ENCODE measurements at places on chromosomes 5 and 9. TPM values are rescaled to one million over a fixed set of nuclear protein-coding genes. Genes with fewer than 3 reads are reported as not detected.
A peak's percentile ranks its signal among the peaks of the same experiment; 100 is the strongest.

GRCh38 chr5:76583163-76584047, 39.8 kb downstream of the F2RL2 start:
- DNase-seq, result no peak

- DNase-seq, result no peak
Measured at GRCh38 chr9:35522187-35522586, 32.3 kb downstream of the RUSC2 start.

- no peak for DNase-seq
Measured at GRCh38 chr5:152488869-152489268, 83.8 kb upstream of the NMUR2 start.

GRCh38 chr9:106800701-106801270, 62.2 kb upstream of the ZNF462 start:
- DNase-seq, result no peak

DNA sequence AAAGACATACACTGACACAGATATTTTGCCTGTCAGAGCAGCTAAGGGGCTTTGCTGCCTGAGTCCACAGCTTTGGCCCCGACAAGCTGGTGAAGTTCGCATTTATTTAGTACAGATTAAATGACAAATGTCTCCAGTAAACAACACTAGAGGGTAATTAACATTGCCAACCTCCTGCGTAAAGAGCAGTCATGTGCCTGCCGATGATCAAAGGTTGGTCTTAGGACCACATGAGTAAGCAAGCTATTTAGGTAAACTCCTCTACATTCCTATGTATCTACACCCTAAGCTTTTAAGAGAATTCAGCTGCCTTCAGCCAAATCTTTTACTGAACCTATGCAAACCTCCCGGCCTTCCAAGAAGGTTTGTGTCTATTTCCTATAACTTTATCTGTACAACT, 73.0 kb upstream of the PJA2 start:
- DNase-seq, result no peak

GRCh38 chr9:87849144-87849758, 33.4 kb upstream of the SPATA31E1 start:
- DNase-seq, result no peak

DNA sequence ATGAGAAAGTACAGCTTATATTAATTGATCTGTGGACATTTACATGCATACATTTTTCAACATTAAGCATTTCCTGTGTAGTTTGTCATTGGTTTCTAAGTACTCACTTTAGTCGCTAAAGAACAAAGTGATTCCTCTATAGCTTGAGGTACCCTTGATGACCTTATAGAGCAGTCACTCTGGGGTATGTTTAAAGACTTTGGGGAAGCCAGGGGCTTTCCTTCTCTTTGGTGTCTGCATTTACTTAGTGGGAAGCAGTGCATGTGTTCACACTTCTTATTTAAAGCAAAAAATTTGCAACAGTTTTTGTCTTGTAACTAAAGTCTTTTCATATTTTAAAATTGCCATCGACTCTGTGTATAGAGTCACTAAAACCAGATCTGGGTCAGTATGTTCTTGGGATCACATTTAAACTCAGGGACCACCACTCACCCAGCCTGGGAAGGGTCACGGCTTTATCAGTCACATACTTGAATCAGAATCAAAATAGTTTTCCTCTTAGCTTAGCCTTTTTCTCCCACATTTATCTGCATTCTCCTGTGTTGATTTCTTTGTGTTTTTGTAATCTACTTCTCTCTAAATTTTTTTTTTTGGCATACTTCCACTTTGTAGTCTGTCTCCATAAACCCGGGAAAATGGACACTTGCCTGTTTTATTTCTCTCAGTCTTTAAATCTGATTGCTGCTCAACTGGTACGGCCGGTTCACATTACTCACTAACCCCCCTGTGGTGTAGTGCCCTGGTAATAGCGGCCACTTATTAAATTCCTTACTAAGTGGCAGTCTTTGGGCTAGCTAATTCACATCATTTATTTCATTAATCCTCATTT, 143.9 kb upstream of the FBN2 start:
- DNase-seq, result no peak

GRCh38 chr9:27722866-27723265, 149.6 kb upstream of the C9orf72 start:
- DNase-seq, result no peak

DNA sequence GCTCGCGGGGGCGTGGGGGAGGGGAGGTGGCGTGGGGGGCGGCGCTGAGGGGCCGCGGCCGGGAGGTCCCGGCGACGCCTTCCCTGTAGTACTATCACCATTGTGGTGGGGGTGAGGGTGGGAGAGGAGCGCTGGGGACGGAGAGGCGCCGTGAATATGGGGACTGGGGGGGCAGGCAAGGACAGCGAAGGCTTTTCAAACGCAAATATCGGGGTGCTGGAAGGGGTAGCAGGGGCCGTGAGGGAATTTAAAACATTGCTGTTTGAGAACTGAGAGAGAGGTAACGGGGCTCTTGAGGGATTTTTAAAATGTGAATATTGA, 427 bp downstream of the RBM27 start:
- no peak for DNase-seq

DNA sequence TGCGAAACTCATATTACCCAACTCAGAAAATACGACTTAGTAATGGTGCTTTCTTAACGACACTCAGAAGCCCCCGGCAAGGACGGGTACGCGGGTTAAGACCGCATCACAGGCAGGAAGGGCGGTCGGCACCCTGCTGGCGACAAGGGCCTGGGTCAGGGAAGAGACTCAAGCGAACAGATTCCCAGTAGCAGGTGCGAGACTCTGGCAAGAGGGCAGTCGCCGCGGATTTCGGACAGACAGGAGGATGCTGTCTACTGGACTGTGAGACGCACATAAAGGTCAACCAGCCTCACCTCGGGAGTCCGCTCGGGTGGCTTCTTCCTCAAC, 398 bp downstream of the RAPGEF6 start:
- DNase-seq, result peak; percentile 76

DNA sequence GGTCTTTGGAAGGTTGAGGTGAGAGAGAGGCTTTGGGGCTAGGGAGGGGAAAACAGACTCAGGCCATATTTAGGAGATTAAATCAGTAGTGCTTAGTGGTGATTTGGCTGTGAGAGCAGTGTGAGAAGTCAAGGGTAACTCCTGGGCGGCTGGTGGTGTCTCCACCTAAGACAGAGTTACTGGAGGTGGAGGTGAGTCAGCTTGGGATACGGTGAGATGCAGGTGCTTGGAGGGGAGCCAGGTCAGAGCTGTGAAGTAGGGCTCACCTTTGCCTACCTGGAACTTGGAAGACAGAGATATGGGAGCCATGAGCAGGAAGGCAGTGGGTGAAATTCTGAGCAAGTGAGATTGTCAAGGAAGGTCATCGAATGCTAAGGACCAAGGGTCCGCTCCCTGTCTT, 24.5 kb downstream of the RGS3 start:
- no peak for DNase-seq

DNA sequence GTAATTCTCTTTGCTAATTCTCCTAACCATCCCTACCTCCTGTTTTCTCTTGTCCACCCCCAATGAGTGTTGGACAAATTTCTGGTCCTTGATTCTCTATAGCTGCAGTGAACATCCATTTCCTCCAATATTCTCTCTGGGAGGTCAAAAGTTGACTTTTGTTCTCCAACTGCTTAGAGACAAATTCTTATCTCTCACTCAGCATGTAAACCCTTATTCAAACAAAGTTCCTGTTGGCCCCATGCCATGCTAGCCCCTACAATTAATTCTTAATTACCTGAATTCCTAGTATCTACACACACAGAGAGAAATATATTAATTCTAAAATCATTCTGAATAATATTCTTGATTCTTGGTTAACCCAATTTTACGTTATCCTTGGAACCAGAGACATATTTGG, 472.9 kb upstream of the ACTBL2 start:
- DNase-seq, result no peak

DNA sequence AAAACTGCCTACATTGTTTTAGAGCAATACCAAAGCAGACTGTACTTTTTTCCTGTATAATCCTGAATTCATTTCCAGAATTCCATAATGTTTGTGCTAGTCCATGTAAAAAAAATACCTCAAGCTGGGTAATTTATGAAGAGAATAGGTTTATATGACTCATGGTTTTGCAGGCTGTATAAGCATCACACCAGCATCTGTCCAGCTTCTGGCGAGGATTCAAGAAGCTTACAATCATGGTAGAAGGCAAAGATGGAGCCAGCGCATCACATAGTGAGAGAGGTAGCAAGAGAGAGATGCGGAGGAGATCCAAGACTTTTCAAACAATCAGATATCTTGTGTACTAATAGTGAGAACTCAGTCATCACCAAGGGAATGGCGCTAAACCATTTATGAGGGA, 280.3 kb upstream of the CDH9 start:
- DNase-seq, result no peak

GRCh38 chr9:106283769-106284168, 579.2 kb upstream of the ZNF462 start:
- no peak for DNase-seq

- DNase-seq, result no peak
Measured at GRCh38 chr5:118407958-118408357, 580.4 kb downstream of the DTWD2 start.

DNA sequence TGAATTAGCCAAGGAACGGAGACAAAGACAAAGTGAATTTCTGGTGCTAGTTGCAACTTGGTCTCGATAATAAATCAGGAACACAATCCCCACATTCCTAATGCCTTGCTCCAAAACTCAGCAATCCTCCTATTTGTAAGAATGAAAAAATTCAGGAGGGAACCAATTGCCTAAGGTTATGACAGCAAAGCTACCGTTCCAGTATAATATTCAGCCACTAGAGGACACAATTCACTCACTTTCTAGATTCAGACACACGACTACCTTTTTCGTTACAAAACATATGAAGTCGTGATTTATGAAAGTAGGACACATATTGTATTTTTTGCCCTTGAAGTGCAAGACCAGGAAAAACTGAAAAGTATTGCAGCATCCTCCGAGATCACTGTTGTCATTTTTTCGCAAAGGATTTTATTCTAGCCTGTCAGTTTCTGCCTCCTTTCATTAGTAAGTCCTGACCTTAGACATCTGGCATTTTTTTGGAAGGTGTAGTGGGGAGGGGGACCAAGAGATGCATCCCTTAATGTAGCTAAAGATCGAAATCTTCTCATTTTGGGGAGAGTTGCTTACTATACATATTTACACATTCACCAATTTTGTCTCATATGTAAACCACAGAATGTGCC, 133.1 kb downstream of the DOCK8 start:
- DNase-seq, result no peak

DNA sequence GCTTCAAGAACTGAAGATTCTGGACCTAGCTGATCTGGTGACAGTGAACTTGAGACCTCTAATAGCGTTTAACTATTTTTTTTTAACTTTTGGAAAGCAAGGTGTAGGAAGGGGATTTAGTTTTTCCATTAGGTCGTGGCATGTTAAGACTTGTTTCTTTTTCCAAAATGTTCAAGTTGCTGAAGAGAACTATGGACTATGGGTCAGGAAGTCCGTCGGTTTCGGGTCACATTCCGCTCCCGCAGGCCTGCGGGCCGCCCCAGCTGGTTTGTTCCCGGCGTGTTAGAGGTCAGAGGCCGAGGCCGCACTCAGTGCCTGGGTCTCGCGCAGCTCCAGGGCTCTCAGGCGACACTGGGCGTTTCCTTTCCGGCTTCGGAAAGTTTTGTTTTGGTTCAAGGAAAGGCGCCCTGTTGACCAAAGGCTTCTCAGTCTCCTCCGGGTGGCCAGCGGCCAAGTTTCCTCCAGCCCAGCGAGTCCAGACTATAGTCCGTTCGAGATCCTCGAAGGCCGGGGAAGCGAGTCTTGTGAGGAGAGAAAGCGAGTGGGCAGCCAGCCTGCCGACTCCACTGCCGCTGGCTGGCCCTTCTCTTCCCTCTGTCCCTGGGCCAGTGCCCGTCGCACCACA, 586 bp upstream of the FCHO2 start:
- peak; percentile 54 for DNase-seq

The WNT8A gene
- not detected for total RNA-seq

The GPX8 gene
- 2.7 TPM for total RNA-seq

The COL23A1 gene
- total RNA-seq, result 2.9 TPM

The GPX3 gene
- 20.4 TPM for total RNA-seq

The DPM2 gene
- 35.3 TPM for total RNA-seq

The SMAD5 gene
- total RNA-seq, result 36.9 TPM

The IFNA1 gene
- not detected for total RNA-seq

The DNAI1 gene
- 1.2 TPM for total RNA-seq

The IGIP gene
- total RNA-seq, result 0.98 TPM

The C9orf50 gene
- total RNA-seq, result 0.56 TPM
